Amniotic stem cell (primary cell): ENCODE measurements at places on chromosomes 16 and 17.

DNA sequence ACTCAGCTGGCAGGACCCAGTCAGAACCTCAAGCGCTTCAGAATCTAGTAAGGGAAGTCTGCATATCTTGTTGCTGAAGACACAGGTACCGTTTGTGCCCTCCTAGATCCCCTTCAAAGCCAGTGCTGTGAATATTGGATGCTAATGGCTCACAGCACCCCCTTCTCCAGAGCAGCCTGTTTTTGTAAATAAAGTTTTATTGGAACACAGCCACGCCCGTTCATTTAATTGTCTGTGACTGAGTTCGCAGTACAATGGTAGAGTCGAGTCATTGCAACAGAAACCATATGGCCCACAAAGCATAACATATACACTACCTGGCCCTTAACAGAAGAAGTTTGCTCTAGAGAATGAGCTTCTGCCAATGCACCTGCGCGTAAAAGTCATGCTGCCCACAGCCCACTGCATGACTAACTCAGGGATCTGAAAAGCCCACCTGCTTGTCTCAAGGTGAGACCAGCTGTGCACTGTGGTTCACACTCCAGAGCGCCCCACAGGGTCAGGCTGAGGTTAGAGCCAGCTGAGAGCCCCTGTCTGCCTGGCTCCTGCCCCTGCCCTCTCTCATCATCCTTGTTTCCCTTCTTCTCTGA lies 48.8 kb downstream of the AIPL1 start:
- DNase-seq: no peak

DNA sequence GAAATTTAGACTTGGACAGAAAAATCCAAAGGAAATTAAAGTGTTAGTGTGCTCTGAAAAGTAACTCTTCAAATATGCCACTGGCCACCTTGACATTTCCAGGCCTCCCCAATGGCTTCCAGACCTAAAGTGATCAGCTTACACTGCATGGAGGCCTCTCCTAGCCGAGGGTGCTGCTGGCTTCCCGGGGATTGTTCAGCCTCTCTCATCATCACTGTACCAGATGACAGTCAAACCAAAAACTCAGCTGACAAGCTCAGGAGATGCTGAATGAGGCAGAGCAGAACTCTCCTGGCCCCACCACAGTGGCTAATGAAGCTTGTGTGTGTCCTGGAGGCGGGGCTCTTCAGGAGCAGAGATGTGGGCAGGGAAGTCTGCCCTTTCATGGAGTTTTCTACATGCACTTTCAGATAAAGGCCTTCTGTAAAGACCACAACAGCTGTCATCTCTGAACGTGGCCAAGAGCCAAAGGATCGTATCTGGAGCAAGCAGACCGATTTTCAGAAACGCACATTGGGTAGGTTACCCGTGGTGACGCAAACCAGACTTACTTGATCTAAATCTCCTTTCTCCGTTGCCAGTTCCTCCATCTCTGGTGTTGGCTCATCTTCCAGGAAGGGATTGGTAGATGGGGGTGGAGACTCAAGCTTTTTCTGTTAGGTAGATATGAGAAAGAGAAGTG lies 113.3 kb downstream of the VPS53 start:
- no peak for DNase-seq

DNA sequence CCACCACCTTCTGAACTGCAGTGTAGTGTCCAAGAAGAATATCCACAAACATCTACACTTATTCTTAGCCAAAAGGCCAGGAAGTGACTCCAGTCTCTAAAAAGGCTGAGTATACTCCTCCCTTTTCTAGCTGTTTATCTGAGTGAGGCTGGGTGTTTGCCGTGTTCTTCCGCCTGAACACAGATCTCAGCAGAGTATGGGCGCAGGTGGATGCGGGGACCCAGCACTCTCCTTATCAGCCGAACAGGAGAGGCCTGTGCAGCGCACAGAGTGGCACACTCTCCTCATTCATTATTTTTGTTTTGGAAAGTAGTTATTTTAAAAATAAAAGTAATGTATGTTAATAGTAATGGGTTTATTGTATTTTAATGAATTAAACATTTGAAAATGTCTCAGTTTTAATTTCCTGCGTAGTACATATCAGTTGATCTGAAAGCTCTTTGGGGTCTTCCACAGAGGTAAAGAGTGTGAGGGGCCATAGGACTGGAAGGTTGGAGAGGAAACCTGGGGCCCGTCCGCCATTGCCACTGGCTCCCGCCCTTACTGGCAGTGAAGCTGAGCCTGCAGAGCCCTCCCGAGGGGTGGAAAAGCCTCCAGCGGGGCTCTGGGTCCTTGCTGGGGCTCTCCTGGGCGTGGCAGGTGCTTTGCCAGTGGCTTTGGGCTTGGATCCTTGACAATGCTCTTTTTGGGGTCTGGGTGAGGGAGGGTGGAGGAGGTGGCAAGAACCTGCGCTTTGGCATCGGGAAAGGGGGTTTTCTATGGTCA lies 53.8 kb downstream of the PDPK1 start:
- DNase-seq: no peak

DNA sequence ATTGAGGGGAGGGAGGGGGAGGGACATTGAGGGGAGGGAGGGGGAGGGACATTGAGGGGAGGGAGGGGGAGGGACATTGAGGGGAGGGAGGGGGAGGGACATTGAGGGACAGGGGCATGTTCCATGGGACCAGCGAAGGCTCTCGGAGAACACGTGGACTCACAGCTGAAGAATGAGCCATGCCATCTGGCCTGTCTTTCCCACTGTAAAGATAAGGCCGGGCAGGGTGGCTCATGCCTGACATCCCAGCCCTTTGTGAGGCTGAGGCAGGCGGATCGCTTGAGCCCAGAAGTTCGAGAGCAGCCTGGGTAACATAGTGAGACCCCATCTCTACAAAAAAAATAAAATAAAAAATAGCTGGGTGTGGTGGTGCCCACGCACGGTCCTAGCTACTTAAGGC lies 32.5 kb downstream of the RPH3AL start:
- no peak for DNase-seq

DNA sequence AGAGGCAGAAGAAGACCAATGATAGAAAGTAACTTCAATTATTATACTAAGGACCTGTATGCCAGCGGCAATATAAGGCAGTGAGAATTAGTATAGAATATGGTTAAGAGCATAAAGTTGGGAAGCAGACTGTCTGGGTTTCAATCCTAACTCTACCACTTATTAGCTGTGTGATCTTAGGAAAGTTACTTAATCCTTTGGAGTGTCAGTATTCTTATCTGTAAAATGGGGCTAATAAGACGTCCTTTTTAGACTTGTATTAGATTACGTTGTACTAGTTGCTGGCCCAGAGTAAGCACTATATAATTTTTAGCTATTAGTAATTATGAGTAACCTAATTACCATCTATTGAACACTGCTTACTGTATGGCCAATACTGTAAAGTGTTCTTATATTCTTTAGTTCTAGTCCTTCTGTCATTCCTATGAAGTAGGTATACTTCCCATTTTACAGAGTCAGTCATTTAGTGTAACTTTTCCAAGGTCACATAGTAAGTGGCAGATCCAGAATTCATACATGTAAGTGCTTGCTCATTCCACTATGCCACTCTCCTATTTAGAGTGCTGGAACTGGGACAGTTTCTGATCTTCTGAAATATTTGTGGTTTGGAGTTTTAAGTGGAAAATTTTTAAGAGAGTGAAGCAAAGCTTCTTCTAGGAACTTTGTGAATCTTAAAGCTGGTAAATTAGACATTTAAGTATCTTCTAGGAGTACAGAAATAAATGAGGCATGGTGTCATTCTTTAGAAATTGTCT lies 22.5 kb downstream of the HEATR9 start:
- no peak for DNase-seq

- no peak for DNase-seq
Observed at GRCh38 chr17:33481652-33482051, 188.6 kb upstream of the ASIC2 start.

DNA sequence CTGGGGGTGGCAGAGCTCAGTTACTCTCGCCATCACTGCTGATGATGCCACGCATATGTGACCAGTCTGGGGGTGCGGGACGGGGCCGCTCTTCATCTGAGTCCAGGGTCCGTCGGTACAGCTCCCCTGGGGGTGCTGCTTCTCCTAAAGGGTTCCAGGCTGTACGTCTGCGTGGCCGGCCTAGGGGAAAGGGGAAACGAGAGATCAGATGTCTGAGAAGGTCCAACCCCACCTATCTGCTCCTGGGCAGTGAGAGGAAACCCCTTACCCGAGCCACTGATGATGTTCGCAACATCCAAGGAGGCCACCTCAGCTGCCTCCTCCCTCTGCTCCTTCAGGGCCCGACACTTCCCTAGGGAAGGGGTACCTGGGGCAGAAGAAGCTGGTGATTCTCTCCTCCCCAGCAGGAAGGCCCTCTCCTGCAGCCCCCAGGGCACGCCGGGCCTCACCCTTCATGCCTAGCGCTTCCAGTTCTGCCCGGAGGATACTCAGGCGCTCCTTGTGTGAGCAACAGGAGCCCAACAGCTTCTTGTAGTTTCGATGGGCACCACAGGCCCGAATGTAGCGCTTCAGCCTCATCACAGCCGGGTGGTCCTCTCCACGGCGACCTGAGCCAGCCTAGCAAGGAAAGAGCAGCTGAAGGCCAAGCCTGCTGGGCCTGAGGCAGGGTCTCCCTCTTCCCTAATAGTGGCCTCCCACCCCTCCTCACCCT lies 2.1 kb downstream of the HIRIP3 start:
- DNase-seq: no peak

DNA sequence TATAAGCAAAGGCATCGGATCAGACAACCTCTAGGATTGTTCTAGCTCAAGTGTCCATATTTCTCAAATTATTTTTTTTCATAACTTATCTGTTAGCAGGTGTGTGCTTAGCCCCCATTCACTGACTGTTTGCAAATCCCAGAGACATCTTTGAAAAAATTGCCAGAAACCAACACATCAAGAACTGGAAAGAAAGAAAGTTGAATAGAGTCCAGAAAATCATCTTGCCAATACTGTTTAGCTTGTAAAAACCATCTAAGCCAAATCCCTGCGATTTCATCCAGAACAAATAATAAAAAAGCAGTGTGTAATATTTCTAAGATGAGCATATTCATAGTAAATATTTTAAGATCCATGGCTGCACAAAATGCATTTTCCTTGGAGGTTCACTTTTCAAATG lies 64.5 kb downstream of the WSCD1 start:
- no peak for DNase-seq

DNA sequence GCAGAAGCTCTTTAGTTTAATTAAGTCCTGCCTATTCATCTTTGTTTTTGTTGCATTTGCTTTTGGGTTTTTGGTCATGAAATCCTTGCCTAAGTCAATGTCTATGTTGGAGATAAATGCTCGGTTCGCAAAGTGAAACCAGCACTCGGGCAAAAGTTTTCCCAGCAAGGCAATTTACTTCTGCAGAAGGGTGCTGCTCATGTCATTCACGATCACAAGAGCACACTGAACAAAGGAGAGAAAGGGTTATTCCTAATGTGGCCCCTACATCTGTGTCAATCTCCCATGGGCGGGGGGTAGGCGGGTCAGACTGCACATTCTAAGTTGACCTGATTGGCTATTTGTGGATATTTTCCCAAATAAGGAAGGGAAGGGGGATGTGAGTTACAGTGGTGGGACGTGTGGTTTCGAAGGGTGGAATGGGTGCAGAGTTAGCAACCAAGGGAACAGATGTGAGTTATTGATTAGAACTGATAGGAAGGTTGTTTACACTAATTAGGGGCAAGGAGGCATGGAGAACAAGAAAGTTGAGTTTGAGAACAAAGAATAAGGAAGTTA lies 23.0 kb downstream of the ATF7IP2 start:
- DNase-seq: no peak

DNA sequence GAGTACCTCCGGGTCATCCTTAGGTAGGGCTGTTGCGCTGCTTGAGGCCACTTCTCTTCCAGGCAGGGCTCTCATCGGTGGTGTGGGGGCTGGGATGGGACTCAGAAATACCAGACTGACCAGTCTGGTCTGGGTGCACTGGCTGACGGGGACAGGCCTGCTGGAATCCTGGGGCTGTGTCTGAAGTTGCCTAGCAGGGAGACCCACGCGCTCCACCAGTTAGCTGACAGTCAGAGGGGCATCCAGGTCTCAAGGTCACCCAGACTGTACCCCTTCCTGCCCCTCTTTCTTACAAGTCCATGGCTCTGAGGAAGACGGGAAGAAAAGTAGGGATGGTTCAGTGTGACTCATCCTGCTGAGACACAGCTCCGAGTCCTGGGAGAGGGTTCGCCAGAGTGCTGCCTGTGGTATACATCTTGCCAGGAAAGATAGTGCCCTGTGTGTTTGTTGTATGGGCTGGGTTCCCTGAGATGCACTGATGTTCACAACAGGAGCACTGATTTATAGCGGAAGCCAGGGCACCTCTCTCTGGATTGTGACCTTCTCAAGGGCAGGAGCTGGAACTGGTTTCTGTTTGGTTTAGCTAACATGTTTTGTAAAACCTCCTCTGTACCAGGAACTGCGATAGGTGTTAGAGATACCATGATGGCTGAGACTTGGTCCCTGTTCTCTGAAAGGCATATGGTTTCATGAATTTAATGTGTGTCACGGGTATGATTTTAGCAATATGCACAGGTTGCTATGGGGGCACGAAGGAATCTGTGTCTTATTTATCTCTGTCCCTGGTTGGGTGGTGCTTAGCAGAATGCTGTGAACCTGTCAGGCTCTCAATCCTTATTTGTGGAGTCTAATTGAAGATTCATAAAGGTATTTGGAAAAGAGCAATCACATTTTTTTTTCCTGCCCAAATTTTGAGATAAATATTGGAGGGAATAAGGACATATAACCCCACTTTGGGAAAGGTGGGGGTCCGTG lies 97.5 kb downstream of the OR1D5 start:
- DNase-seq: no peak

GRCh38 chr17:21288571-21289017 lies 4.1 kb downstream of the MAP2K3 start:
- DNase-seq: no peak

- DNase-seq: no peak
Observed at GRCh38 chr17:28896491-28896883, 1.0 kb downstream of the FLOT2 start.

DNA sequence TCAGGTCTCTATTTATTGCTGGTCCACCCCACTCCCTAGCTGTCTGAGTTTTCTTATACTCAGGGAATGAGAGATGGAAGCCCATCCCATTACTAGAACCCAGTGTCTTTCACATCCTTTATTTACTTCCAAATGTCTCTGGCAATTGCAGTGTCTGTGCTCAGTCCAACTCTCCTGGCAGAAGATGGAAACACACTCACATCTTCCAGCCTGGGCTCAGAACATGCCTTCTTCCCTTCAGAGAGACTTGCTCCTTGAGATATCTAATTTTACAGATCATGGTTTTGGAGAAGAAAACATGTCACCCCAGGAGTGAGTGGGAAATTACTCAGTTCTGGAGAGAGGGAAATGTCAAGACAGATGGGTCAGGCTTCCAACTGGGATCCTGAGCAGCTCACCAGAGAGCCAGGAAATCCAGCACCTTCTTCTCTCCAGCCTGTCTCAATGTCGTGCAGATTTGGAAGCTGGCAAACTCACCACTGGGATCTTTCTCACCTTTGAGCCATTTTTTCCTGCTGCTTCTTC lies 494.4 kb downstream of the HS3ST4 start:
- DNase-seq: no peak
